ENCODE measurements at places on chromosomes 4 and X. TPM values are rescaled to one million over a fixed set of nuclear protein-coding genes. Genes with fewer than 3 reads are reported as not detected.

DNA sequence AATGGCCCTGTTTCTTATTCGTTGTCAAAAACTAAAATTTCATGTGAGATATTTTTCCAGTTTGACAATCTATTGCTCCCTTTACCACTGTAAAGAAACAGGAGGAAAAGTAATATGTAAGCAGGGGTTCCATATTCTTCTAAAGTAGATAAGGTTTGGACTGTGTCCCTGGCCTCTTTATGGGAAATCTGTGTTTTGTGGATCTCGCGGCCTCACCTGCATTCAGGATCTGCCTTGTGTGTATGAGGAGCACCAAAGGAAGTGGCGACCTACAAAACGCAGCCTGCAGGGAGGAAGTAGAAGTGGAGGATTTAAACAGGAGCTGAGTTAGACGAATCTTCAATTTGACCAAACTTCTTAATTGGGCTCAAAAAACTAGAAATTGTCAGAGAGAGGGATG, 67.0 kb downstream of the RASGEF1B start:
- no peak for DNase-seq

GRCh38 chr4:140533951-140534480, 10.0 kb downstream of the ELMOD2 start:
- DNase-seq: peak; percentile 26

GRCh38 chr4:128468123-128468989, 180.7 kb upstream of the PGRMC2 start:
- DNase-seq: peak; percentile 64

DNA sequence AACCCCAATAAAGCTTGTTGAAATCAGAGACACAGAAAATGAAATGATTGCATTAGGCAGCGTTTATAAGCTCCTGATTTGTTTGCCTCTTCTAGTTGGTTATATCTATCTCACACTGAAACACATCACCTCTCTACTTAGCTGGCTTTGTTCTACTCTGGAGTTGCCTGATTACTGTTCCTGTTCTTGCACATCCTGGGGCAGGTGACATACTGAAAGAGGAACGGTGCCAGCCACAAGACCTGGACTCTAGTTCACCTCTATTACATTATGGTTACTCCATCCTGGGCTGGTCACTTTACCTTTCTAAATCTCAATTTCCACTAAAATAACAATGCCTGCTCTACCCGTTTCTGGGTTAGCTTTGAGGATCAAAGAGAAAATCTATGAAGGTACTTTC, 47.9 kb downstream of the TRIM2 start:
- no peak for DNase-seq

- no peak for DNase-seq
These were observed 105.8 kb upstream of the C1QTNF7 start for GRCh38 chr4:15322006-15322405.

DNA sequence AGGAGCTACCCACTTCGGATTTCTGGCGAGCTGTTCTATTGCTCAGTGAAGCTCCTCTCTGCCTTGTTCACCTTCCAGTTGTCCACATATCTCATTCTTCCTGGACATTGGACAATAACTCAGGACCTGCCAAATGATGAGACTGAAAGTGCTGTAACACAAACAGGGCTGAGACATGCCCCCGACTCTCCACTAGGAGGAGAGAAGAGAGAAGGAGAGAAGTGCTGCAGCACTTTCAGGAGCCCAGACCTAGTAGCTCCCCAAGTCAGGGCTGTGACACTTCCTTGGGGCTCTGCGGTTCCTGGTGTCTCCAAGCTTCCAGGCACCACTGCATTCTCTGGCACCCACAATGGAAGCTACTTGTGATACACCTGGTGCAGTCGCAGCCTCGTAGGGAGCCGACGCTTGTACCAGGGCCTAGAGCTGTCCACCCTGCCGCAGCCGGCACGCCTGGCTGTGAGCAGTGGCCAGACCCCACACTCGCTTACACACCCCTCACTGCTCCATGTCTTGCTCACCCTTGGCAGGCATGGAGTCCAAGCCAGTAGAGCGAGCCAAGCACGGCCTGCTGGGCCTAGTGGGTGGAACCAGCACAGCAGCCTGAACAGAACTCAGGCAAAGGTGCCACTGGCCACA, 234.9 kb downstream of the TECRL start:
- no peak for DNase-seq

- no peak for DNase-seq
These were observed 8.0 kb upstream of the FNIP2 start for GRCh38 chr4:158760866-158761265.

- no peak for DNase-seq
These were observed 253.5 kb upstream of the GATB start for GRCh38 chr4:152014280-152014679.

Gene VSIG1
- 0.26 TPM for total RNA-seq

DNA sequence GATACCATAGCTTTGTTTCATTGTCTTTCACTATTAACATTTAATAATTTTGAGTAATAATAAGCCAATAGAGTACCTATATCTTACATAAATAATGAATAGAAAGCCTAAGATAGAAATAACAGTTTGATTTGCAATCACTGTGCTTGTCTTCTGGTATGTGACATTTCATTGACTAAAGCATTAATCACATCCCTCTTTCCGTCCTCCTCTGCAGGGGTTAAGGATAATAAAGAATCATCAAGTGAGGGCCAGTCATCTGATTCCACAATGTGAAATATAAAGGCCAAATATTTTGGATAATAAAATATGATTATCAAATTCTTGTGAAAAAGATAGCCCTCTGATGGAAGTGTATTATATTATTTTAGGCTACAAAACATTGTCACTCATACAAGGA, 2073.4 kb downstream of the ARAP2 start:
- DNase-seq: peak; percentile 52

GRCh38 chr4:123767806-123768205, 371.2 kb downstream of the SPRY1 start:
- no peak for DNase-seq

DNA sequence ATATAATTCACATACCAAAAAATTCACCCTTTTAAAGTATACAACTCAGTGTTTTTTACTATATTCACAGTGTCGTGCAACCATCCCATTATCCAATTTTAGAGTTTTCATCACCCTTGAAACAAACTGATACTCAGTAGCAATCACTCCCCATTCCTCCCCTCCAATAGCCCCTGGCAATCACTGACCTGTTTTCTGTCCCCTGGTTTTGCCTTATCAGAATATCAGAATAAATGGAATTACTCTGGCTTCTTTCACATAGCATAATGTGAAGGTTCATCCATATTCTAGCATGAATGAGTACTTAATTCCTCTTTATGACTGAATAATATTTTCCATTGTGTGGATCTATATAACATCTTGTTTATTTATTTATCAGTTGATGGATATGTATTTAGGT, 153.2 kb downstream of the AASDH start:
- DNase-seq: no peak

Gene ZNF711
- total RNA-seq: 3.1 TPM

DNA sequence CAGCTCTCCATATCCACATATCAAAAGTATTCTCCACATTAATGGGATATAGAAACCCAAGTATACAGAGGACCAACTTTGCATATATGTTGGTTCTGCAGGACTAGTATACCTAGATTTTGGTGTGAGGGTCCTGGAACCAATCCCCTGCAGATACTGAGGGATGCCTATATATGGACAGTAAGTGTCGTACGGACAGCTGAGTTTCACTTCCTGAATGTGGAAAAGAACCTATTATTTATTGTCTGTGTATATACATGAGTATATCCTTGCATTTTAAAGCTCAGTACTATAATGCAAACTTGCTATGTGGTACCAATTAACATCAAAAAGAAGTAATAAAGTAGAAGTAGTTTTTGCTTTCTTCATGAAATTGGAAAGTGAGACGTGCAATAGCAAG, 101.9 kb downstream of the FBXW7 start:
- no peak for DNase-seq

- no peak for DNase-seq
These were observed 112.6 kb upstream of the MAPK10 start for GRCh38 chr4:86472377-86473019.

Gene NDST4
- total RNA-seq: not detected

Gene BRS3
- total RNA-seq: not detected

Gene TSPAN7
- 1.1 TPM for total RNA-seq

DNA sequence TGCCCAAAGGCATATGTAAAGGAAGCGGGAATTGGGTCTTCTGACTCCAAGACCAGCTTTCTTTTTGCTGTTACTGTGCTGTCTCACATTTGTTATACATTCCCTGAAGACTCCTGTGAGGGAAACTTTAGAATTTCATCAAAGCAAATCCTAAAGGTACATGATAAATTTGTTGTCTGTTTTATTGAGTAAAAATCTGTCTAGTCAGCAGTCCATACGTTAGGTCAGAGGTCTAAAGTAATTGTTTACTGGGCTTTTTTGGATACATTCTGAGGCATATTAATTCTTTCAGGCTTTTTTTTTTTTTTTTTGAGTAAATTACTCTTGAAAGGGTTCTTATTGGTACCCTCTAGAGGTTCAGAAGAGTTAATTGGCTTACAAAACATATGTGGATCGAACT, 347.2 kb downstream of the RPA4 start:
- DNase-seq: no peak

- no peak for DNase-seq
These were observed 32.6 kb upstream of the ZFP42 start for GRCh38 chr4:187962926-187963325.

DNA sequence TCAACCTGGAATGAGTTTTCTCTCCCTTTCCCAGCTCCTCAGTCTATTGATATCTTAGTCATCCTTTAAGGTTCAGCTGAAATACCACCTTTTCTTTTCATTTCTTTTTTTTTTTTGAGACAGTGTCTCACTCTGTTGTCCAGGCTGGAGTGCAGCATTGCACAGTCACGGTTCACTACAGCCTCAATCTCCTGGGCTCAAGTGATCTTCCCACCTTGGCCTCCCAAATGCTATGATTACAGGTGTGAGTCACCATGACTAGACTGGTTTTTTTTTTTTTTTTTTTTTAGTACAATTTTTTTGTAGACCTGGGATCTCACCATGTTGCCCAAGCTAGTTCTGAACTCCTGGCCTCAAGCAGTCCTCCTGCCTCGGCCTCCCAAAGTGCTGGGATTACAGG, 28.9 kb downstream of the AFF1 start:
- peak; percentile 82 for DNase-seq

All from bronchial epithelial cell (primary cell).